NCI-H1694 (cell line): ENCODE measurements at places on chromosomes 4 and X.
A peak's percentile ranks its signal among the peaks of the same experiment; 100 is the strongest.

DNA sequence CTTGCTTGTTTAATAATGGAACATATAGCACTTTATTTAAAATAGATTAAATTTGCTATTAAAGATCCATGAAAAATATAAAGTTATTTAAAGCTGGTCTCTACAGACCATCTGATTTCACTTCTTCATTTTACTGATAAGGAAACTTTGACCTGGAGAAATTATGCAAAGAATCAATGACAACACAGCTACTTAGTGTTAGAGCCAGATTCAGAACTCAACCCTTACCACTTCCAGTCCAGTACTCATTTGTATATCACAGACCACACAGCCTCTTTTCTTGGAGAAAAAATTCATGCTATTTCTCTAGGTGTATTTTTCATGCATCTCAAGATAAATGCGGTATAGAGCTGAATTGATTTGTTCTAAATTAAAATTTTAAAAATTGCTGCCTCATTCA, 34.0 kb downstream of the WDFY3 start:
- DNase-seq, result no peak

DNA sequence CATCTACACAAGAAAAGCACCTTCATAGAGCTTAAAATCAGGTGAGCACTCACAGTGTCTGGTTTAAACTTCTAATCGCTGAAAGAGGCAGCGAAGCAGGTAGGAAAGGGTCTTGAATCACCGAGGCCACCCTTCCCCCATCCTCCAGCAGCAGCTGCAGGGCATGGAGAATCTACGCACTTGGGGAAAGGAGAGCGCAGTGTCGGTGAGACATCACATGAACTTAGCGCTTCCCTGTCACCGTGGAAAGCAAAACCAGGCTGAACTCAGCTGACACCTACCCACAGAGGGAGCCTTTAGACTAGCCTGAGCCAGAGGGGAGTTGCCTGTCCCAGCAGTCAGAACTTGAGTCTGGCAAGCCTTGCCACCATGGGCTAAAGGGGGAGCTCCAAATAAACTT, 197.2 kb upstream of the ZFP42 start:
- DNase-seq, result no peak

GRCh38 chr4:1554876-1555265, 129.2 kb downstream of the FAM53A start:
- no peak for DNase-seq

DNA sequence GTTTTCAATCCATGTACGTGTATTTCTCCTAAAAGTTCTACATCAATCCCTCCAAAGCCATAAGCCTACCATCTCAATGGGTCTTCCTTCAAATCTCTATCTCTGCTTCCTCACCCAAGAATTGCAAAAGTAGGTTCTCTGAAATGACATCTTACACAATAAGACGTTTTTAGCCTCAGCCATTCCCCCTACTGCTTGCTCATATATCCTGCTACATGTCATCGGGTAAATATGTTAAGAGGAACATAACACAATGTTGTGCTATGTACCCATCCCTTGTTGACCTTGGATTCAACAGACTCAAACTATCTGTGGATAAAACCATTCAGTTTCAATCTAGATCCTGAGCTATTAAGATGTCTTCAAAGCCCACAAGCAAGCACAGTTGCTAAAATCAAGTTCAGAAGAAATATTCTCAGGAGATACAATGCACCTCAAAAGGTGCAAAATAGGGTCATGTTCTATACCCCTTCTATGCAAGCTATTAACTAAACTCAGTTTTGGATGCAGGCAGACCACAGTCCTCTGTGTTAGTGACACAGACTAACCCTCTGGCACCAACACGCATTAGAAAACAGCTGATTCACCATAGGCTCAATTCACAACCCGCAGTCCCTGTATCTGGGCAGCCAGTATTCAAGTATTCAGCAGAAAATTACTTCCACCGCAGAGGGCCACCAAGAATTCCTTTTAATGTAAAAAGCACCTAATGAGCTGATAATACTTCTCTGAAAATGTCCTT, 56.8 kb downstream of the CD99L2 start:
- no peak for DNase-seq

DNA sequence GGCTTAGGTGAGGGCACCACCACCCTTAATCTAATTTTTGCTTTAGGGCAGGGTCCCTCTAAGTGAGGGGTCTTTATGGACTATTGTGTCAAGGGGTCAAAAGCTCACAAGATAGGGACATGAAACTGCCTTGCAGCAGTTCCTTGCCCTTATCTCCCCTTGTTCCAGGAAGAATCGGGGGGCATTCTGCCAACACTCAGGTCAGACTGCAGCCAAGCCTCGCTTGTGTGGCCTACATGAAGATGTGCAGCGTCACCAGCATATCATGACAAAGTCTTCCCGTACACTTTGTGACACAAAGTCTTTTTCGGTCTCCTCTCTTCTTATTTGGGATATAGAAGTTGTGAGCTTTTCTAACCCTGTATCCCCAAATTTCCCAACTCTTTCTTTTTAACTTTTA, 17.5 kb upstream of the USP9X start:
- DNase-seq, result no peak

GRCh38 chrX:10524578-10524977, 95.8 kb downstream of the MID1 start:
- no peak for DNase-seq

GRCh38 chrX:46653482-46653881, 79.9 kb downstream of the CHST7 start:
- DNase-seq, result no peak

GRCh38 chr4:187996502-187997177, 1.1 kb downstream of the ZFP42 start:
- no peak for DNase-seq

GRCh38 chr4:26802790-26803189, 57.9 kb upstream of the STIM2 start:
- DNase-seq, result no peak

- DNase-seq, result no peak
Observed at GRCh38 chrX:1466971-1467561, 14.4 kb upstream of the ASMTL start.

GRCh38 chr4:169852481-169852880, 94.7 kb upstream of the HPF1 start:
- no peak for DNase-seq

GRCh38 chr4:152988721-152989553, 52.8 kb downstream of the FHDC1 start:
- DNase-seq, result no peak

DNA sequence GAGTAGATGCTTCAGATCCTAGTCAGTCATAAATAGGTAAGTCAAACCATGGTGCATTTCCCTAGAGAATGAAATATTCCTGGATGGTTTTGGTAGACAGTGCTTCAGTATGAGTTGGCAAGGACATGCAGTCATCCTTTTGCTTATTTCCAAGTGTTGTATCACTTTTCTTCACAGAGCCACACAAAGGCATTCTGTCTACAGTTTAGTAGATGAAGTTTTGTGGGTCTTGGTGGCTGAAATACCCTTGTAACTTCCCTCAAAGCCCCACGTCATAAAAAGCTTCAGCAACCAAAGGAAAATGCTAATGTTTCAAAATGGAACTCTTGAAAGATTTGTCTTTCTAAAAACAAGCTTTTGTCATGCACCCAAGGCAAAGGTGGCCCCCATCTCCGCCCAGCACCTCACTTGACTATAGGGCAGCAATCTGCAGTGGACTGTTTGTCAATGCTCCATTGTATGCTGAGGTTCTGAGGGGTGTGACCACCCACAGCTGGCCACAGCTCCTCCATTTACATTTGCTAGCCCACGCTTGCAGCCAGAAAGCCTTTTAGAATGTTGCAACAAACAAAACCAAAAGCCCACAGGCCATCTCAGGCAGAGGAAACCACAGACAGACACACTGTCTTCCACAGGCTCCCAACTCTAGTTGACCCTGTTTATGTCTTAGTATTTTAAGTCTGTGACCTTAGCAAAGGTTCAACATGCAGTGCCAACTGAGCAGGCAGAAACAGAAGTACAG, 87.1 kb upstream of the FAM9C start:
- no peak for DNase-seq

- peak; percentile 44 for DNase-seq
Observed at GRCh38 chr4:138035781-138036258, 206.3 kb downstream of the SLC7A11 start.

GRCh38 chr4:56731857-56732256, 50.8 kb upstream of the HOPX start:
- DNase-seq, result no peak

- DNase-seq, result no peak
Observed at GRCh38 chrX:117274965-117275364, 812.2 kb upstream of the CT83 start.

DNA sequence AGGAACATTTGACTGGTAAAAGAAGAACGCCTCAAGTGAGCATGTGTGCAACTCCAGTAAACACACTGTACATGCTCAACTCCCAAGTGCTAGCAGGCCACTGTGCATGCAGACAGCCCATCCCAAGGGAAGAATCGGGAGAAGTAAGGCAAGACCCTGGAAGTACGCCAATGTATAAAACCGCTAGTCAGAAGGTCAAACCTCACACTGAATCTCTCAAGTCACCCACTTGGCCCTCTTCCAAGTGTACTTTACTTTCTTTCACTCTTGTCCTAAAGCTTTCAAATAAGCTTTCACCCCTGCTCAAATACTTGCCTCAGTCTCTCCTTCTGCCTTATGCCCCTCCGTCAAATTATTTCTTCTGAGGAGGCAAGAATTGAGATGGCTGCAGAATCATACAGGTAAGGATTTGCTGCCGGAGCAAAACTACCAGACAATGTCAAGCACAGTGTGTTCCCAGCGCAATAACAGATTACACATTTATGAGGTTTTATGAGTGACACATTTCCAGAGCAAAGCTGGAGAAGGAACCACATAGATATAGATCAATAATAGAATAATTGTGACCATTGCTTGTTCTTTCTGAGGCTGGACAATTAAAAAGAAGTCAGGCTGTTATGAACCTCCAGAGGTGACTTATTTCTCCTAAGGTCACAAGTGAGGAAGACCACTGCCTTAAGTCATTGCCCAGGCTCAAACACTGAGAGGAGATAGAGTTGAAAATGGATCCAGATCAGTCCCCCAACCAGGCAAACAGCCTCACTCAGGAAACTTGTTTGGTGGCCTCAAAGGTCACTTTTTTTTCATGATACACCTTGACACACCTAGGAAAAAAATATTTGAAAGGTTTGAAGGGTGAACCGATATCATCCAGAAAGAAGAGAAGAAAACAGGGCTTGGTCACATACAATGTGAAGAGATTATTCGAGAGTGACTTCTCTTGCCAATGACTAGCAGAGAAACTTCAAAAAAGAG, 26.3 kb downstream of the CXCL1 start:
- no peak for DNase-seq

GRCh38 chr4:25308761-25309160, 3.8 kb upstream of the ZCCHC4 start:
- no peak for DNase-seq

DNA sequence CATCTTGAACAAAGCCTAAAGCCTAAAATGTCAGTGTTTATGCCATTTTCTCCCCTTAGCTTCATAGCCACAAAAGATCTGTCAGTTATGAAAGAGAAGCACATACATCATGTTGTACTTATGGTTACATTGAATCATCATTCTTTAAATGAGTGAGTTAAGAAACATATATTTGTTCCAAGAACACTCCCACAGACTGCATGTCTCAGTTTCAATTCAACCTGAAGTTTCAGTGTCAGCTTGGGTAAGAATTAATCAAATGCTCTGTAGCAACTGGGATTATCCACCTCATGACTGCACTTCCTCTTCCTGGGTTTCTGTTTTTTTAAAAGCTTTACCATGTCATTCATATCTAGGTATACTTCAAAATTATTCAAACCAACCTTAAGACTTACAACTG, 3.9 kb upstream of the TMPRSS11B start:
- DNase-seq, result no peak

DNA sequence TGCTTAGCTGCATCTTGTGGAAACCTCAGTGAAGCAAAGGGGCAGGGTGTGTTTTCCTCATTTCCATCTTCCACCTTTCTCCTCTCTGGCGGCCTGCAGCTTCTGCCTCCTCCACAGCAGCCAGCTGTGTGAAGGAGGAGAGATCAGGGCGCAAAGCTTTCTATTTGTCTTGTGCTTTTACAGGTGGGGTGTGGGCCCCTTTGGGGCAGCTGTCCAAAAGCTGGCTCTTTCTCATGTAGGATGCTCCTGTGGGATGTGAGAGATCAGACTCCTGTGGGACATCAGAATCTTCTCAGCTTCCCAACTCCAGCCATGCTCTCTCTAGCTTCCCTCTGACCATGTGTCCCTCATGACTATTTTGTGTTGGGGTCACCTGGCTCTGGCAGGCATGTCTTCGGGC, 227.1 kb downstream of the MID1 start:
- no peak for DNase-seq

- no peak for DNase-seq
Observed at GRCh38 chrX:132749406-132749805, 209.0 kb downstream of the HS6ST2 start.

DNA sequence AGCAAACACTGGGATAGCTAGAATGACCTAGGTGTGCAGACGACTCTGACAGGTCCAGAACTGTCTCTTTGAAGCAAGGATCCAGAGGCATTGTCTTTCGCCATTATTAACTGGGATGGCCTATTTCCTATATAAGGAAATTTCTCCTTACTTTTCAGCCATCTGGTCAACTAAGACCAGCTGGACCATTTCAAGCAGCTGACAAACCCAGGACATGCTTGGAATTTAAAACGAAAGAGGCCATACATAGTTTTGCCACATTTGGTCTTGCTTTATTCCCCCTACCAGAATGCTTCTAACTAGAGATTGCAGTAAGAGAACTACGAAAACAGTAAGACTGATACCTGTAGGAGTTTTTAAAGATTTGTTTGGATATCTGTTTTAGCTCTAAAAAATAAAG, 87.0 kb downstream of the GLRA2 start:
- no peak for DNase-seq

GRCh38 chrX:19629541-19629940, 114.2 kb upstream of the MAP3K15 start:
- no peak for DNase-seq

DNA sequence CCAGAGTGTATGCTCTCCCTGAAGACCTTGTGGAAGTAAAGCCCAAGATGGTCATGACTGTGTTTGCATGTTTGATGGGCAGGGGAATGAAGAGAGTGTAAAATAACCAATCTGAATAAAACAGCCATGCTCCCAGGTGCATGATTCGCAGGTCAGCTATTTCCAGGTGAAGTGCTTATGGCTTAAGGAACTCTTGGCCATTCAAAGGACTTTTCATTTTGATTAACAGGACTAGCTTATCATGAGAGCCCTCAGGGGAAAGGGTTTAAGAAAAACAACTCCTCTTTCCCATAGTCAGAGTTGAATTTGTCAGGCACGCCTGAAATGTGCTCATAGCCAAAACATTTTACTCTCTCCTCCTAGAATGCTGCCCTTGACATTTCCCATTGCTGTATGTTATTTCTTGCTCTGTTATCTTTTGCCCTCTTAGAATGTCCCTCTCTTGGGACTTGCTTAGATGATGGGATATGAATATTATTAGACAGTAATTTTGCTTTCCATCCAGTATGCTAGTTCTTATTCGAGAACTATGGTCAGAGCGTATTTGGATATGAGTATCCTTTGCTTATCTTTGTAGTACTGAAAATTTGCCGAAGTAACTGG, 88.6 kb downstream of the PLS3 start:
- DNase-seq, result no peak
